Right ventricle myocardium superior (tissue), 1 donor: ENCODE measurements at places on chromosomes 13 and 19.
A peak's percentile ranks its signal among the peaks of the same experiment; 100 is the strongest.

GRCh38 chr19:31392464-31392863 lies 43.2 kb upstream of the TSHZ3 start:
- DNase-seq: no peak

GRCh38 chr19:45899253-45899652 lies 3.2 kb downstream of the MYPOP start:
- no peak for DNase-seq

GRCh38 chr13:40680659-40681323 lies 14.3 kb upstream of the FOXO1 start:
- no peak for DNase-seq

DNA sequence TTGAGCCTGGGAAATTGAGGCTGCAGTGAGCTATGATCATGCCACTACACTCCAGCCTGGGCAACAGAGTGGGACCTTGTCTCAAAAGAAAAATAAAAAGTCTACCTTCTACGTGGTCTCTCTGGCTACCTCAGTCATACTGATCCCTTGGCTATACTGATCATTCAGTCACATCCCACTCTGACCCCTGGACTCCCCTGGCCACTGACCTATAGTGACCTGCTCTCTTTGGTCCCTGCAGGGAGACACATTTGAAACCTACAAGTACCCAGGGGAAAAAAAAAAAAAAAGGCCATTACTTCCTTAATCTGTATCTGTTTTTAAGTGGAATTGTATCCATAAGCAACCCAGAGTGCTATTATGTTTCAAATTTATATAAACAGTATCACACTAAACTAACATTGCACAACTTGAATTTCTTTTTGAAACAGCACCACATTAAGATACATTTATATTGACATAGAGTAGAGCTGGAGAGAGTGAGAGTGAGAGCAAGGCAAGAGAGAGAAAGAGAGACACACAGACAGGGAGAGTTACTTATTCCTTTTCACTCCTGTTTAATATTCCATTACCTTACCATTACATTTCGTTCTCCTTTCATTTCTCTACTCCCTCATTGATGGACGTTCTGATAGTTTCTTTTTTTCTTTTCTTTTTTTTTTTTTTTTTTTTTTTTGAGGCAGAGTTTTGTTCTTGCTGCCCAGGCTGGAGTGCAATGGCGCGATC lies 23.7 kb upstream of the CERS4 start:
- no peak for DNase-seq

DNA sequence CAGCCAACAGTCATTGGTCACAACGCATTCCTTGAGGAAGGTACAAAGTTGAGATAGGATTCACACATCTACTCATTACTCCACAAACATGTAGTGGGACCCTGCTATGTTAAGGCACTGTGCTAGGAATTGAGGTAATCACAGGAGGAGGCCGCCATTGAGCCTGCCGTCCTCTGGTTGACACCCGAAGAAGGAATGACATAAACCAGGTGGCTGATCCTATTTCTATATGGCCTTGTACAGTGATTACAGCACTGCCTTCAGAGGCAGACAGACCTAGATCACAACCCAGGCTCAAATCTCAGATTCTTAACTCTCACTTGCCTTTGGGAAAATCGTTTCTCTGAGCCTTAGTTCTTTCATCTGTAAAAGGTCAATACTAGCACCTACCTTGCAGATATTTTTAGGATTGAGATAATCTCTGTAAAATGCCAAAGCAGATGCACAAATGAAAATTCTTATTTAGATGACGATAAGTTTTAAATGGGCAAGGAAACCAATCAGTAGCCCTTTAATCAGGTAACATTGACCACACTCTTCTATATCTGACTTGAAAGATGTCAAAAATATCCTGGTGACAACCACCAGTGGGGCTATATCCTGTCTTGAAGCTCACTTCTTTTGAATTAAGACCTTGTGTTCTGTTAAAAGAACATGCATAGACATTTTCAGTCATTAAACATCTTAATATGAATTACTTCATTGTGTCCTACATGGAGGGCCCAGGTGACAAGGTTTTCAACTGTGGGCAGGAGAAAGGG lies 251.6 kb downstream of the KCTD12 start:
- no peak for DNase-seq

GRCh38 chr13:46211116-46211482 lies 629 bp upstream of the LRRC63 start:
- DNase-seq: no peak

DNA sequence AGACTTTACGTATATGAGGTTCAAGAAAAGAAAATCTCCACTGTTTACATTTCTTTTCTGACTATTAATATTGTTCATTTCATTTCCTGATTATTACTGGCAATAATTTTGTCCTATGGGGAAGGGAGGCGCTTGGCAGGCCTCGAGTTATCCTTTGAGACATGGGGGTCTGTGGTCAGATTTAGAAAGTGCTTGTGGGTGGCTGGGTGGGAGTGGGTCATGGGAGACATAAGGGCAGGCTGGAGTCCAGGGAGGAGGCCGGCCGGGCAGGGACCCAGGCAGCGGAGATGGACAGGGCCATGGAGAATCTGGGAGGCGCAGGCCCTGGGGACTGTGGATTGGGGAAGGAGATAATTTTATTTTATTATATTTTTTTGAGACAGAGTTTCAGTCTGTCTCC lies 40.1 kb downstream of the LTBP4 start:
- DNase-seq: peak; percentile 69

GRCh38 chr13:61036715-61037114 lies 378.9 kb downstream of the PCDH20 start:
- DNase-seq: no peak

DNA sequence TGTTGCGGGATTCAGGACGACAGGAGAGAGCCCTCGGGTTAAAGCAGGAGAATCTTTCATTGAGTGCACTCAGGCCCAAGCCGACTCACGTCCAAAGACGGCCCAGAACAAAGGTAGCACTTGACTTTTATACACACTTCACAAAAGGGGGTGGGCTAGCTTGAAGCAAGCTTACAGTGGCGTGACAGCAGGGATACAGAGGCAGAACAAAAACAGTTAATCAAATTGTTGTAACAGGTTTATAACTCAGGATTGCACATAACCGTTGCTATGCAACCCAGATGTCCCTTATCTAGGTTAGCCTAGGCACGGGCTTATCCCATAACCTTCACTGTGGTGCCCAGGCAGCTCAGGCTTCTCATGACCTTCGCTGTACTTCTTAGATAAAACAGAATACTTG lies 2.0 kb downstream of the MED25 start:
- no peak for DNase-seq

GRCh38 chr19:30425885-30426838 lies 54.0 kb downstream of the ZNF536 start:
- no peak for DNase-seq

GRCh38 chr13:39599842-39600241 lies 3.2 kb downstream of the LHFPL6 start:
- DNase-seq: no peak

DNA sequence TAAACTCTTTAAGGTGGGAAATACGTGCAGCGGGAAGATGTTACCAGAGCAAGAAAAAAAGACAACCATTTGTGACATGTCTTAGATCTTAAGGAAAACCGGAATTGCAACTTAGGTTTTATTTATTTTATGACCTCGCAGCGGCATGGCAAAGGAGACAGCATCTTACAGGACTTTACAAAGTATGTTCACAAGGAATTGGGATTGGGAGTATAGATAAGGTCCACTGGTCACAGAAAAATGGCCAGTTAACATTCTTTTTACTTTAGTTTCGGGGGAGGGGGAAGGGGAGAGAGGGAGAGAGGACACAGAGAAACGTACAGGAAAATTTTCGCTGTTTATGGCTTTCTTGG lies 104.5 kb upstream of the DIAPH3 start:
- no peak for DNase-seq

- DNase-seq: no peak
These were observed 5.0 kb downstream of the ANO8 start for GRCh38 chr19:17329366-17330261.

- no peak for DNase-seq
These were observed 110.5 kb downstream of the ENOX1 start for GRCh38 chr13:43676320-43676719.

GRCh38 chr13:98482476-98483444 lies 94.1 kb downstream of the STK24 start:
- peak; percentile 88 for DNase-seq

DNA sequence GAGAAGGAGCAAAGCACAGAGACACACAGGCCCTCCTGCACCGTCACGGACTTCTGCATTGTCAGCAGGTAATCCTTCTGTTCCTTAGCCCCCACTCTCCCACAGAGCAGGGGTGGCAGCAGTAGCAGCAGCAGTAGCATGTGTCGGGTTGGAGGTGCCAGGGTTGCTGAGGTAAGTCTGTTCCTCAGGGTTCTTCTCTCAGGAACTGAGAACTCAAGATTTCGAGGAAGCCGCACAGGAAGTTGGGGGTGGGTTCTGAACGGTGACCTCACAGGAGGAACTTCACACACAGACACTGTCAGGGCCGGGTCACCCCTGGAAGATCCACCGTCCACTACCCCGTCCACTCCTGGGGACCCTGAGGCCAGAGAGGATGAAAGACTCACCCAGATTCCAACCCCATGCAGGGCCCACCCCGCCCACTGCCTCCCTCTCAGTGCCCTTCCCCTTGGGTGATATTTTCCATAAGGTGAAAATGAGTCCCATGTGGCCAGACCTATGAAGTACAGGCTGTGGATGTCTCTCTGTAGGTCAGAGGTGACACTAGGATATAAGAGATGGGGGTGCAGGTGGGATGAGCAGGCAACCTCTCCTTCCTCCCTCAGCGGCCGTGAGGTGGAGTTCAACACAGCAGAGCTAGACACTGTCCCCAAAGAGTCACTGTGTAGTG lies at the start of gene SIGLEC12:
Gene SIGLEC12 (minus strand): TSS at position 207 of the 670 bp plus-strand sequence. CDS start 67 bp downstream, at position 140.
- peak; percentile 59 for DNase-seq

- DNase-seq: no peak
These were observed 8.1 kb downstream of the BLOC1S3 start for GRCh38 chr19:45186509-45187334.

DNA sequence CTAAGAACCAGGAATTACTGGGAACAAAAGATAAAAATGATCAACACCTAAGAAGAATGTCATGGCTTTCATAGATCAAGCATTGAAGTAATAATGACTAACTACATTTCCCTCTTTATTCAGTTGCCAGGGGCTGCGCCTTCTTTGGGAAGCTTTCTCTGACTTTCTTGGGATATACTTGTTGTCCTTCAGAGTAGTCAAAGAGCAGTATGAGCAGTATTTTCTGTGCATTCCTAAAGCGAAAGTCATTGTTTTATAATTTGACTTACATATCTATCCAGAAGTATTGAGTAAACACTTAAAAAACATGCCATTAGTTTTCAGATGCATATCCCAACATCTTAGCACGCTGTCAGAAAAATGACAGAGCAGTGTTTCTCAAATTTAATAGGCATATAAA lies 2412.4 kb downstream of the PCDH9 start:
- no peak for DNase-seq

GRCh38 chr19:10984166-10984735 lies 23.4 kb downstream of the SMARCA4 start:
- no peak for DNase-seq

- DNase-seq: peak; percentile 59
These were observed 526.9 kb downstream of the MYO16 start for GRCh38 chr13:109156181-109156935.

DNA sequence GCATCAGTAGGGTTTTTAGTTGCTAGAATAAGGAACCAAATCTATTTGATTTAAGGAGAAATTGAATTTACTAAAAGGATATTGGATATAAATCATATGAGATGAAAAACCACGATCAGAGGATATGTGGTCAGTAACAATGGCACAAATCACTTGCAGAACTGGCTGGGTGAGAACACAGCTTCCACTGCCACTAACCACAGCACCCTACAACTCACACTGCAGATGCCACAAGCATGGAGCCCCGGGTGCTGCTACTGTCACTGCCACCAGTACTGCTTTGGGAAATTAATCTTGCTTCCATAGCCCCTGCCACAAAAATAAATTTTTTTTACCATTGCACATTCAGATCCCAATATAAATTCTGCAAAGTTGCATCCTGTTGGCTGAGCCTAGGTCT lies 40.6 kb upstream of the KLF12 start:
- DNase-seq: no peak

DNA sequence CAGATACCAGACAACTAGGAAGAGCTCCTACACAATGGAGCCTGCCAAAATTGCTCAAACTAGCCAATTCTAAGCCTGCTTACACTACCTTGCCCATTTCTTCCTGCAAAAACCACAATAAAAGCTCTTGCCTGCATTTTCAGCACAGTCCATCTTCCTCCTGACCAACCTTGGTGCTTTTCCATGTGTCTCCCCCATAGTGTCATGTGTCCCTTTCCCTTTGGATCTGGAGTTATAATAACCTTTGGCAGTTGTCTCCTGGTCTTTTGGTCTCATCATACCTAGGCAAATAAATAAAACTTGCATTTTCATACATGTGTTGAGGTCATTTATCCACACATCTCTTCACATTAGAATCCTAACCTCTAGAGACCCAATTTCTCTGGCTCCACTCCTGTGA lies 203.1 kb upstream of the TRPC4 start:
- DNase-seq: no peak

DNA sequence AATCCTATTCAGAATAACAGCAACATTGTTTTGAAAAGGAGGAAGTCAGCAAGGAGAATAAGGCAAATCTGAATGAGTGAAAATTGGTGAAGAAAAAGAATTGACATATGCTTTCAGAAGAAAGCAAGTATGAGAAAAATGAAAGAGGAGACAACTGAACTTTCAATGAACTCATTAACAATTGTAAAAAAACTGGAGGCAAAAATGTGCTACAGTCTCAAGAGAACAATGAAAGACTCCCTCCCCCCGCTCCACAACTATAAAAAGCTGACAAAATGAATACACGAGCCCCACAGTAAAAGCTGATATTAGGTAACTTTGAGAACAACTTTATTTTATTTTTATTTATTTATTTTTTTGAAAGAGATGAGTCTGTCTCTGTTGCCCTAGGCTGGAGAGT lies 373.1 kb downstream of the DIAPH3 start:
- DNase-seq: no peak

DNA sequence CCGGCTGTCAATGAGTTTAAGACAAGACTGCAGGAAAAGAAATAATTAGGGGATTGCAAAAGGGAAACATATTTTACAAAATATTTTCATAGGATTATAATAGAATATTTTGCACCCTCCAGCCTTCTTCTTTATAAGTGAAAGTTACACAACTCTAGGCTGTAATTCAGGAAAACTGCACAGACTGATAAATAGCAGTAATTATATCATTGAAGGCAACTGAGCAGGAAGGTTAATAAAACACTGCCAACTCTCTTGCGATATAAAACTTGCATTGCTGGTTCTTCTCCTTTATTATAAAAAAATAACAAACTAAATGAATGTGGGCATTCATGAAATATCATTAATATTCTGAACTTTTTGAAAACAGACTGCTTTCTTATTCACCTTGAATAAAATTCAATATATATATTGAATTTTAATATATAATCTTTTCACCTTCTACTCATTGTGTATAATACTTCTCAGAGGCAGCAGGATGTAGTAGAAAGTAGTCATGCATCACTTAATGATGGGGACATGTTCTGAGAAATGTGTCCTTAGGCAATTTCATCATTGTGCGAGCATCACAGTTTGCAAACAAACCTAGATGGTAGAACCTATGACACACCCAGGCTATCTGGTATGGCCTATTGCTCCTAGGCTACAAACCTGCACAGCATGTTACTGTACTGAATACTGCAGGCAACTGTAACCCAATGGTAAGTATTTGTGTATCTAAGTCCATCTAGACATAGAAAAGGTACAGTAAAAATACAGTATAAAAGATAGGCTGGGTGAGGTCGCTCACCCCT lies 24.9 kb upstream of the STARD13 start:
- DNase-seq: no peak
